ENCODE measurements at places on chromosomes 12 and 14. TPM values are rescaled to one million over a fixed set of nuclear protein-coding genes. Genes with fewer than 3 reads are reported as not detected.
A peak's percentile ranks its signal among the peaks of the same experiment; 100 is the strongest.

DNA sequence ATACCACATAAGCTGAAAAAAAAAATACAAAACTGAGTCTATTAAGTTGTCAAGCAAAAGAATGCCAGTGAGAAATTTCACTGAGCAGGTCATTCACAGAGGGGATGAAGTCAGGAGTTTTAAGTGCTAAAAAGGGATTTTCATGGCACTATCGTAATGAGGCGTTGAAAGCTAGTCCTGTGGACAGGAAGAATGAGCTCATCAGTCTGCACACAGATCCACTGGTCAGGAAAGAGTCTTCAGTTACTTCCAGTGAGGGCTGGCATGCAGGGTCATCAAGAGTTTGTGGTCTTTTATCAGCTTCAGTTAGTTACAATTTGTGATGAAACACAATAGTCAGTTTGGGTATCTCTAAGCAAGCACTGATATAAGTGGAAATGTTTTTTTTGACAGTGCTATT lies 88.1 kb upstream of the WSCD2 start:
- no peak overlapping the region for H3K4me3 ChIP-seq
- no peaks in the 10 kb centered on the region for H3K27me3 ChIP-seq
- DNase-seq, result no peak

The KLHL33 gene
- 0.14 TPM for total RNA-seq

The TMX1 gene
- total RNA-seq, result 35.0 TPM

- no peak overlapping the region for H3K4me3 ChIP-seq
- H3K36me3 ChIP-seq, result peaks cover 6% of the 10 kb centered on the region
- DNase-seq, result no peak
- H3K4me1 ChIP-seq, result no peaks in the 10 kb centered on the region
- H3K27ac ChIP-seq, result no peak overlapping the region
Measured at GRCh38 chr12:113393749-113394148, 9.9 kb downstream of the SDS start.

- peaks cover 17% of the 10 kb centered on the region for H3K36me3 ChIP-seq
- DNase-seq, result peak; percentile 25
- no peak overlapping the region for H3K27ac ChIP-seq
- H3K4me1 ChIP-seq, result peaks cover 10% of the 10 kb centered on the region
- no peak overlapping the region for H3K4me3 ChIP-seq
Measured at GRCh38 chr12:95733141-95733825, 57.3 kb downstream of the NTN4 start.

The SLC5A8 gene
- total RNA-seq, result not detected
